Activated CD8-positive, alpha-beta memory T cell treated with anti-CD3 and anti-CD28 coated beads for 36 hours (primary cell): ENCODE measurements at places on chromosomes 4 and X. TPM values are rescaled to one million over a fixed set of nuclear protein-coding genes. Genes with fewer than 3 reads are reported as not detected.

The ESX1 gene
- 0.13 TPM for total RNA-seq

The ATP6AP2 gene
- total RNA-seq: 63.3 TPM

The TMEM35A gene
- not detected for total RNA-seq

The NOCT gene
- 22.4 TPM for total RNA-seq

The PCDH7 gene
- total RNA-seq: not detected

The IL2 gene
- total RNA-seq: 163 TPM

The PPAT gene
- total RNA-seq: 69.3 TPM

The NUDT10 gene
- 1.2 TPM for total RNA-seq

The TENM3 gene
- total RNA-seq: not detected

The IL1RAPL2 gene
- not detected for total RNA-seq

The OCRL gene
- 1.8 TPM for total RNA-seq

The CFP gene
- 0.61 TPM for total RNA-seq

The PRKX gene
- 53.6 TPM for total RNA-seq

The CT45A10 gene
- not detected for total RNA-seq

The MAGEA9B gene
- not detected for total RNA-seq

The NIPAL1 gene
- total RNA-seq: 1.2 TPM

The ARAP2 gene
- 42.5 TPM for total RNA-seq

The ADGRG4 gene
- total RNA-seq: not detected

The SLITRK4 gene
- not detected for total RNA-seq

The PAGE5 gene
- total RNA-seq: 1.7 TPM

The MAGEB2 gene
- not detected for total RNA-seq

The TMPRSS11D gene
- total RNA-seq: not detected

The DSPP gene
- total RNA-seq: not detected

The SH2D1A gene
- total RNA-seq: 75.0 TPM

The PDLIM3 gene
- total RNA-seq: not detected

The RBMX gene
- 321 TPM for total RNA-seq

The FGB gene
- not detected for total RNA-seq

The MAP3K15 gene
- total RNA-seq: 0.32 TPM

The BRS3 gene
- total RNA-seq: not detected

The SLC4A4 gene
- 1.2 TPM for total RNA-seq

The TLR10 gene
- not detected for total RNA-seq

The ASMT gene
- total RNA-seq: 3.3 TPM

The ARX gene
- total RNA-seq: not detected

The VEGFC gene
- not detected for total RNA-seq

The TLR2 gene
- total RNA-seq: 0.23 TPM

The GJB1 gene
- total RNA-seq: not detected

The HTR2C gene
- not detected for total RNA-seq

The NPY1R gene
- total RNA-seq: not detected

The RASGEF1B gene
- total RNA-seq: 4.5 TPM

The CXorf49 gene
- total RNA-seq: not detected

The FAM9C gene
- total RNA-seq: not detected

The MYOZ2 gene
- total RNA-seq: not detected

The PPP1R3F gene
- 3.5 TPM for total RNA-seq

The PRIMPOL gene
- total RNA-seq: 22.8 TPM

The GABRA4 gene
- total RNA-seq: not detected
